ENCODE measurements at places on chromosomes 1 and 21.

GRCh38 chr1:234724516-234725176 is 114.7 kb upstream of the IRF2BP2 start:
- DNase-seq: peak; percentile 78

GRCh38 chr1:63721531-63722189 is 52.2 kb upstream of the ROR1 start:
- DNase-seq: no peak

DNA sequence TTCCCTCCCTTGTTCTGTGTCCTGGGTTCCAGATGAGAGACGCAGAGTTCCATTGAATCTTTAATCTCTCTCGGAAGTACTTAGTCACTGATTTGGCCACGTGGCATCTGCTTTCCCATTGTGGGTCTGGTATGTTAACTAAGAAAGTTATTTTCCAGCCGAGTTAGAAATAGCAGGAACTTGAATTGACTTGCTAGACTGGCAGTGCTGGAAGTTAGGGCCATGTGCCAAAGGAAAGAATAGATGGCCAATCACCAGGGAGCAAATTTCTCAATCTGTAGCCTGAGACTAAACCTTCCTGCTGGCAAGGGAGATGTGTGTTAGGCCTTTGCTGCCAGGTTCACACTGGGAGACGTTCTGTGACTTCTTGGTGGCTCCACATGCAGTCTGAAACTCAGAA is 24.2 kb upstream of the SLFNL1 start:
- DNase-seq: peak; percentile 15

GRCh38 chr1:243964915-243965314 is 86.2 kb upstream of the ZBTB18 start:
- DNase-seq: no peak

DNA sequence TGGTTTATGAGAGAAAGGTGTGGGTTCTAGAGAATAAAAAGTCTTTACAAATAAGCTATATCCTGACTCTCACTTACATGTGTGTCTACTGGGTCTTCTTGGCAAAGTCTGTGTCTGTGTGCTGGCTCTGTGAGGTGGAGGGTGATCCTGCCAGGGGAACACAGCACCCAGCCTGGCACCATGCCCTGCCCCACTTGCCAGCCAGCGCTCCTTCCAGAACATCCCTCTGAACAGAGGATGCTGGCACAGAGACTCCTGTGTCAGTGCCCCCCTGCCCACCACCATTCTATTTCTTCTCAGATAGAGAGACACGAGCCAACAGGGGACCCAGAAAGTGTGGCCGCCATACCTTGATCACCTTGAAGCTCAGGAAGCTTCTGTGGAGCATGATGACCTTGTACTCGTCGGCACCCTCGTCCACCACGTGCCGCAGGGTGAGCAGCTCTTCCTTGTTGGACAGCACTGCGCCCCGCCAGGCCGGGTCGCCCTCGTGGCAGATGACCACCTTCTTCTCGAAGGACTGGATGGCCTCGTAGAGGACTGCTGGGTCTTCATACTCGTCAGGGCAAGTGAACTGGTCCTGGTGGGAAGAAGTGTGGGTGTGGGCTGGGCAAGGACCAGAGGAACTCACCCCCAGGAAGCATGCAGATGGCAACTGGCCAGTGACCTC is 49.7 kb downstream of the NTPCR start:
- no peak for DNase-seq
